Hepatocyte (in vitro differentiated cells): ENCODE measurements at places on chromosomes 3 and 15. TPM values are rescaled to one million over a fixed set of nuclear protein-coding genes. Genes with fewer than 3 reads are reported as not detected.

The DZIP1L gene
- 7.5 and 15.7 TPM in 2 replicates for total RNA-seq

The ACSBG1 gene
- total RNA-seq: 0.08 and 0.93 TPM in 2 replicates

DNA sequence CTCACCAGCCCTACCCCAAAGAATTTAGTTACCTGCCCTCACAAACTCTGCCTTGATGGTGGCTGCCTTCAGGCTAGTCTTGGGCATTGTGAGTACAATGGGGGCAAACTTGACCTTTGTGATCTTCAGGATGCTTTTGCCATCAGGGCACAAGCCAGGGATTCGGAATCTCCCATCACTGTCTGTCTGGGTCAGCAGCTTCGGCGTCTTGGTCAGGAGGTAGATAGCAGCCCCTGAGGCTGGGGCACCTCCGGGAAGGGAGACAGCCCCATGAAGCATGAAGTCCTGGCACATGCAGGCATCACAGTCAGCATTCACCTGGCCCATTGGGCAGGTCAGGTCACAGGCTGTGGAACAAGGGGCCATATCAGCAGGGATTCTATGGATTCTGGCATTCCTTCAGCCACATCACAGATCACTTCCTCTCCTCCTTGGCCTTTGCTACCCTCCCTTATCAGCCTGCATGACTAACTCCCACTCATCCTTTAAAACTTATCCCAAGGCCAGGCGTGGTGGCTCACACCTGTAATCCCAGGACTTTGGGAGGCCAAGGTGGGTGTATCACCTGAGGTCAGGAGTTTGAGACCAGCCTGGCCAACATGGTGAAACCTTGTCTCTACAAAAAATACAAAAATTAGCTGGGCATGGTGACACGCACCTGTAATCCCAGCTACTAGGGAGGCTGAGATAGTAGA lies 6.9 kb downstream of the CILP start:
- DNase-seq: no peak

DNA sequence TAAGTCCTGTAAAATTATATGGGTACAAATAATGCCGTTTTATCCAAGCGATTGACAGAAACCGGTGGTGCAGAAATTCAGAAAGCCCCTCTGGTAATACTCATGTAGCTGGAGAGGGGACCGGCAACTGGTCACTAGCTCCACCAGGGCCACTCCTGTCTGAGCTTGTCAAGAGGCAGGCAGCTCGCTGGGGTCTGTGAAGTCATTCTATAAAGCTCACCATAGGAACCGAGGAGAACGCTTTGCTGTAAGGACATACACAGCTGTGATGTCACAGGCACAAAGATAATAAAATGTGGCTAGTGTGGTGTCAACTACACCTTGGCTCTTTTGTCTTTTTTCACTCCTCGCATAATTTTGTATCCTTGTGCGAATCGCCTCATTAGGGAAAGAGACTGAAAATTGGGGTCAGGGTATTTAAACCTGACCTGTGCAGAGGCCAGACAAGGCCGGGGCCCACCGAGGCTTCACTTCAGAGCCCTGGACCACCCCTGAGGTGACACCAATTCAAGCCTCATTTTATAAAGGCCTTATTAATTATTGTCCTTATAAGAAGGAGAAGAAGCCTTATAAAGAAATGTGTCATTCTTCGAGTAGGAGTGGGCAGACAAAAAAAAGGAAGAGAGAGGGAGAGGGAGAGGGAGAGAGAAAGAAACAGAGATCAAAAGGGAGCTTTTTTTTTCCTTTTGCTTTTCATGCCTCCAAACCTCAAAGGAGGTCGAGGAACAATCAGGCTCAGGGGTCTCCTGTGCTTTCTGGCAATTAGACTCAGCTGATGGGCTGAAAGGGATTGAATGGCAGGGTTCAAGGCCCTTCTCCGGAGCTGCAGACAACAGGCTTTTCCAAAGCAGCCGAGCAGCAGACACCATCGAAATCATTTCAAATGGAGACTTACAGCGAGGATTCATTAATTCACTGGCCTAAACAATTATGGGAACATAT lies 813.3 kb upstream of the ARRDC4 start:
- DNase-seq: no peak

DNA sequence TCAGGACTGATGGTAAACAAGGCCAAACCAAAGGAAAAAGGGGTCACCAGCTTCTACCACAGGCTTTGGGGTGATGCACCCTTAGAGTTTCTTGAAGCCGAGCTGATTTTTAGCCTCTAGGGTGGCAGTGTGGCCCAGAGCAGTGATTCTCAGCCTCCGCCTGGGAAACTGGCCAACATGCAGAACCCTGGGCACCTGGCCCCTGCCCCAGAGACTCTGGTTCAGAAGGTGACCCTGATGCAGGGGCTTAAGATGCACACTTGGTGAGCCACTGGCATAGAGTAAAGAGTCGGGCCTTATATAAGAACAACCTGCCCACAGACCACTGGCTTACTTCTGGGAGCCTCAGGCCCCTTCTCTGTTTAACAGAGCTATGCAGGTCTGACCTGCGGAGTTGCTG lies 44.5 kb downstream of the SYNM start:
- DNase-seq: no peak

The PIK3R4 gene
- total RNA-seq: 33.3 and 34.9 TPM in 2 replicates

- DNase-seq: peak; percentile 85
These were observed 513 bp downstream of the CLASP2 start for GRCh38 chr3:33717616-33717865.

- no peak for DNase-seq
These were observed 143.4 kb downstream of the EEFSEC start for GRCh38 chr3:128296469-128297251.

The PRR20G gene
- not detected in 2 replicates for total RNA-seq

DNA sequence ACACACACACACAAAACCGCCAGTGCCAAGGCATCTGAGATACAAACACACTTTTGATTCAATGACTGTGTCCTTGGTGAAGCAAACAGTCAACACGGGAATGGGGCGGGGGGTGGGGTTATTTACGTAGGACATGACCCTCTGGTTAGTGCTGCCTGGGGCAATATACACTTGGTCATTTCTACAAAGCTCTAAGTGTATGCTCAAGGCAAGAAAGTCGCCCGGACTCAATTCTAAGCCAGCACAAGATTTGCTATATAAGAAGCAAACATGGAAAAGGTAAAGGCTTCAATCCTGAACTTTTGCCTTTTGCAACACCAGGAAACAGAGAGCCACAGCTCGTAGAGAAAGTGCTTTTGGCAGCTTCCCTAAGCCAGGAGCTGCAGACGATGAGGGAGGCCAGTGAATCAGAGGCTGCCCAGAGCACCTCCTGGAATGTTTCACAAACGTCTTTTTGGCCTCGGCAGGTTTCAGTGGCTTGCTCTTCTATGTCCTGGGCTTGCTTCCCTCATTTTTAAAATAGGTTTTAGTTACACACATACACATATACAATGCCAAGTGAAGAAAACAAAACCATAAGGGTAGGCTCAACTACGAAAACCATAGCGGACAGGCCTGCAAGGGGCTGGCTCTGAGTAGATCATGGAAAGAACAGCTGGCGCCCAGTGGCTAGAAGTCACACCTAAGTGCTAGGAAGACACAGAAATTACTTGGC lies 73.6 kb downstream of the TM4SF4 start:
- peak; percentile 65 for DNase-seq

- peak; percentile 71 for DNase-seq
These were observed 103.9 kb downstream of the TMEM266 start for GRCh38 chr15:76163457-76164295.

DNA sequence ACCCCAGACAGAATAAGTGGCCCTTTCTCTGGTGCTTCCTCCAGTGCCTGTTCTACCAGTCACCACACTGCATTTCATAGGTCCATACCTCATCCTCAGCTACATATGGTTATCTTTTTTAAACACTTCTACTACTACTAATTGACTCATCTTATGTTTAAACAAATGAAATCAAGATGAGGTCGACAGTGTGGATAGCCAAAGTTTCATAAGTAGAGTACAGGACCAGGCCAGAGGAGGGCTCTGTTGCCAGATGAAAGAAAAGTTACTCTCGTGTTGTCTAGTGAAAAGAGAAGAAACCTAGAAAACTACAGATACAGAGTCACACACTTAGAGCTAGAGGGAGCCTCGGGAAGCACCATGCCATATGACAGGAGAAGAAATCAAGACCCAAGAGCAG lies 296.1 kb downstream of the VPS13C start:
- DNase-seq: no peak

DNA sequence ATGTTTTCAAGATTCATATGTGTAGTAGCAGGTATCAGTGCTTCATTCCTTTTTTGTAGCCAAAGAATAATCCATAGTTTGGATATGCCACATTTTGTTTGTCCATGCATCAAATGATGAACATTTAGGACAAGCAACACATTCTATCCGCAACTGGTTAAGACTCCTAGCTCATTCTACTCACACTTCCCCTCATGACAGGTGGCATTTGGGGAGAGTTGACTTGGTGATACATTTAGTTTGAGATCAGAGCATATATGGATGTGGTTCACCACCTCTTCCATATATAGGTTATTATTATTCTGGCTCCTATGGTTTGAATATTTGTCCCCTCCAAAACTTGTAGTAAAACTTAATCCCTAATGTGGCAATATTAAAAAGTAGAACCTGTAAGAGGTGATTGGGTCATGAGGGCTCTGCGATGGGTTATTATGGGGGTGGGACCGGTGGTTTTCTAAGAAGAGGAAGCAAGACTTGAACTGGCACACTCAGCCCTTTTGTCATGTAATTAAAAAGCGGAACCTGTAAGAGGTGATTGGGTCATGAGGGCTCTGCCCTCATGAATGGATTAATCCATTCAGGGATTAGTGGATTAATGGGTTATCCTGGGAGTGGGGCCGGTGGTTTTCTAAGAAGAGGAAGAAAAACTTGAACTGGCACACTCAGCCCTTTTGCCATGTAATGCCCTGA lies 75.3 kb upstream of the HRH1 start:
- no peak for DNase-seq

The FAM81A gene
- total RNA-seq: 0.47 and 0.52 TPM in 2 replicates

GRCh38 chr15:56984681-56985481 lies 66.4 kb downstream of the TCF12 start:
- DNase-seq: no peak

- no peak for DNase-seq
These were observed 47.0 kb upstream of the SYNM start for GRCh38 chr15:99057697-99058420.

GRCh38 chr3:190371152-190371551 lies 16.8 kb upstream of the CLDN16 start:
- DNase-seq: no peak
